ENCODE measurements at places on chromosomes 12 and 14.

DNA sequence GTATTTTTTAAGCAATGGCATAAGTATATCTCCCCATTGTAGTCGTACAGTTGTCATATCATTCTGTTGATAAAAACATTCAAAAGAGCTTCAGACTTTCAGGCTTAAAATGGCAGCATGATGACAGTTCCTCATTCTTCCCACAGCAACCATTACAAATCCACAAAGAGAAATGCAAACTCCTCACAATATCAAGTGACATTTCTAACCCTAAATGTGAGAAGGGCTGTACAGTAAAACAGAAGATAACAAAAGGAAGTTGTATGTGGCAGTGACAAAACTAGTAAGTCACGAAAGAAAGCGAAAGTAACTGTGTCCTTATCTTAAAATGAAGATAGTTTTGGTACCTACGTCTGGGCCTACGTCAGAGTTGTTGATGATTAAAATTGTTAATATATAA lies 46.7 kb downstream of the GXYLT1 start:
- DNase-seq = no peak

GRCh38 chr14:33081259-33081658 lies 142.6 kb downstream of the NPAS3 start:
- no peak for DNase-seq

DNA sequence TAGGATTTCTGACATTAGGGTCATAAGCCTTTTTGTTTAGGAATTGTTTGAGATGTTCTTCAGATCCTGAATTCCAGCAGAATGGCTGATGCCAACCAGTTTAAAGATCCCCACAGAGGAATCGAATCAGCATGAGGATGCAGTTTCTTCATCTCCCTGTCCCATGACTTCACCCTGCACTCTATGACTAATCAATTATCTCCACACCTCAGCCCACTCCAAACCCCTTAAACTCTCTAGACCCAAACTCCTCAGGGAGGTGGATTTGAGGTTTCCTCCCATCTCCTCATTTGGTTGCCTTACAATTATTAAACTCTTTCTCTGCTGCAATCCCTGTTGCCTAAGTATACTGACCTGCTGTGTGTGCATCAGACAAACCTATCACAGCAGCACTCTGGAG lies 86.5 kb upstream of the CRY1 start:
- no peak for DNase-seq

- DNase-seq = no peak
Observed at GRCh38 chr12:71691504-71692129, 5.7 kb downstream of the TMEM19 start.

DNA sequence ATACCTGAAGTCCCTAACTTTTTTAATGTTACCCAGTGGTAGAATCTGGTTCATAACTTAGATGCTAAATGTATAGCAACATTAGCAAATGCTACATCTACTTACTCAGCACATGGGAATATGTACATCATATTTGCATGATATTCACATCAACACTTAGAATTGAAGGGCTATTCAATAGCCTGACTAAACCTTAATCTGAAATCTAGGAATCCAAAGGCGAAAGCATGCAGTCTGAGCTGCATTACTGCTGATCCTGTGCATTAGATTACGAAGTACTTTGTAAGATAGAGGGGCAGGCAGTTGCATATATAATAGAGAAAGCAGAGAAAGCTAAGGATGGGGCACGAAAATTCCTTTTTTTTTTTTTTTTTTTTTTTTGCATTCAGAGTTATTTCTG lies 40.4 kb downstream of the SLC38A4 start:
- no peak for DNase-seq

DNA sequence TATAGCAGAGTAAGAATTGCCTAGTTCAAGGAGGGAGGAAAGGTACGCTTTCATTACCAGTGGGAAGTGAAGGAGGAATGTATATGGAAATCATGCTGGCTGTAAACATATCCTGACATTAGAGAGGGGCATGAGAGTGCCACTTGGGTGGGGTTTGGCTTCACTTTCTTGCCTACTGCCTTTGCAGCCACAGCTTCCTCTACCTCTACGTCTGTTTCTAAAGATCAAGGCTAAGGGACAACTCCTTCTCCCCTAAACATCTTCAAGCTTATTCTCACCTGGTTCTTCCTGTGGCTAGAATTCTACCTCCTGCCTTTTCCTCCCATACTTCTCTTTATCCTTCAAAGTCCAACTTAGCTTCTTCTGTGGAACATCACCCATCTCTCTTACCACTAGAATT lies 58.0 kb downstream of the SUSD6 start:
- no peak for DNase-seq

- DNase-seq = no peak
Observed at GRCh38 chr12:6666211-6666610, 3.3 kb upstream of the ING4 start.

- no peak for DNase-seq
Observed at GRCh38 chr14:51614707-51615106, 37.0 kb upstream of the FRMD6 start.

DNA sequence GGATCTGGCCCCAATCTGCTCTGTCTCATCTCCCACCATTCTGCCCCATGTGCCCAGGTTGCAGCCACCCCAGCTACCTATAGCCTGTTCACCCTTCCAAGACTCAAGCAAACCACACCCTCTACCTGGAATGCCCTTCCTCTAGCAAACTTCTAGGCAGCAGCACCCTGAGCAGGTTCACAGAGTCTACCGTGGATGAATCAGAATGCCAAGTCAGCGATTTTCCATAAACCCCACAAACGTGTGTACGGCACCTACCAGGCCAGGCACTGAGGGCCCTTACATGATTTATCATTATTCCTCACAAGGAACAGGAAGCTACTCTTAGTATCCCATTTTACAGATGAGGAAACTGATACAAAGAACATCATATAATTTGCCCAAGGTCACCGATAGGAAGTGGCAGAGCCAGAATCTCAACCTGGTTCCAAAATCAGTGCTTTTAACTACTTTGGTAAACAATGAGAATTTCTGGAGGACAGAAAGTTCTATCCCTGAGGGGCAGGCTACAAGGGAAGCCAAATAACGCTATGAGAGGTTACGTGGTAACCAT lies 28.0 kb upstream of the DHRS4 start:
- no peak for DNase-seq

Measured in activated CD4-positive, CD25-positive, alpha-beta regulatory T cell treated with anti-CD3 and anti-CD28 coated beads, Interleukin-2, amount 50 U/mL, for 16 hours (primary cell).